ENCODE measurements at places on chromosomes 16 and 17. TPM values are rescaled to one million over a fixed set of nuclear protein-coding genes. Genes with fewer than 3 reads are reported as not detected.

The REXO5 gene
- polyA plus RNA-seq, result 1.3 TPM

The CRHR1 gene
- not detected for polyA plus RNA-seq

The NPIPB8 gene
- polyA plus RNA-seq, result not detected

The LRRC37A gene
- 0.51 TPM for polyA plus RNA-seq

The CES3 gene
- 2.2 TPM for polyA plus RNA-seq

The YPEL2 gene
- polyA plus RNA-seq, result 6.0 TPM

The KRTAP2-3 gene
- not detected for polyA plus RNA-seq

The TSPOAP1 gene
- 4.4 TPM for polyA plus RNA-seq

The CDH5 gene
- 54.0 TPM for polyA plus RNA-seq

The KRT37 gene
- not detected for polyA plus RNA-seq

The CACNG3 gene
- not detected for polyA plus RNA-seq

The ADORA2B gene
- polyA plus RNA-seq, result 0.85 TPM

The SLC38A8 gene
- polyA plus RNA-seq, result 0.37 TPM

The KCNAB3 gene
- 1.7 TPM for polyA plus RNA-seq

The SMIM5 gene
- polyA plus RNA-seq, result 1.4 TPM

The CD300E gene
- polyA plus RNA-seq, result 14.1 TPM

The RNF213 gene
- 45.5 TPM for polyA plus RNA-seq

The IFI35 gene
- 34.1 TPM for polyA plus RNA-seq

The ZFP3 gene
- 1.0 TPM for polyA plus RNA-seq

The TMEM100 gene
- polyA plus RNA-seq, result 30.8 TPM

The SLFN5 gene
- polyA plus RNA-seq, result 14.9 TPM

The TAC4 gene
- polyA plus RNA-seq, result not detected

The VTN gene
- polyA plus RNA-seq, result 6.9 TPM

The CETP gene
- 2.8 TPM for polyA plus RNA-seq

The OVCA2 gene
- 38.7 TPM for polyA plus RNA-seq

The PYDC1 gene
- polyA plus RNA-seq, result not detected

The CES5A gene
- not detected for polyA plus RNA-seq

The B3GNT9 gene
- polyA plus RNA-seq, result 5.0 TPM

The CDH11 gene
- 8.8 TPM for polyA plus RNA-seq

The MT1M gene
- polyA plus RNA-seq, result 1,265 TPM

The KRT25 gene
- polyA plus RNA-seq, result not detected

The CMTM2 gene
- 8.0 TPM for polyA plus RNA-seq

The HSD17B1 gene
- 5.5 TPM for polyA plus RNA-seq

The PLA2G10 gene
- polyA plus RNA-seq, result 1.0 TPM

The FBXO31 gene
- polyA plus RNA-seq, result 23.6 TPM

The TEKT3 gene
- polyA plus RNA-seq, result 0.67 TPM

The DOC2B gene
- 9.4 TPM for polyA plus RNA-seq

The KCTD5 gene
- polyA plus RNA-seq, result 12.2 TPM

The KRT40 gene
- polyA plus RNA-seq, result 0.15 TPM

The CDRT4 gene
- not detected for polyA plus RNA-seq

The BMERB1 gene
- polyA plus RNA-seq, result 18.8 TPM

The RTN4RL1 gene
- 3.9 TPM for polyA plus RNA-seq

The UNC45B gene
- 0.02 TPM for polyA plus RNA-seq

The RPH3AL gene
- polyA plus RNA-seq, result 30.1 TPM

The IRX5 gene
- polyA plus RNA-seq, result not detected

The HBA1 gene
- polyA plus RNA-seq, result 6.7 TPM

The QPRT gene
- polyA plus RNA-seq, result 11.4 TPM

The CCL8 gene
- polyA plus RNA-seq, result 0.32 TPM

The RUSF1 gene
- polyA plus RNA-seq, result 34.0 TPM

The TBC1D28 gene
- polyA plus RNA-seq, result not detected

The TAT gene
- 0.01 TPM for polyA plus RNA-seq

The UBE2I gene
- 33.1 TPM for polyA plus RNA-seq

The MSLN gene
- polyA plus RNA-seq, result 0.49 TPM

The MAPT gene
- 1.5 TPM for polyA plus RNA-seq

The ADAP2 gene
- polyA plus RNA-seq, result 17.8 TPM

The TCAP gene
- 11.5 TPM for polyA plus RNA-seq

The RUNDC3A gene
- polyA plus RNA-seq, result not detected

Data from adipose tissue (tissue), 3 donors.